Activated CD4-positive, alpha-beta T cell treated with anti-CD3 and anti-CD28 coated beads, Interleukin-2, amount 50 U/mL, for 1 hour (primary cell): ENCODE measurements at places on chromosomes 1 and 21.

DNA sequence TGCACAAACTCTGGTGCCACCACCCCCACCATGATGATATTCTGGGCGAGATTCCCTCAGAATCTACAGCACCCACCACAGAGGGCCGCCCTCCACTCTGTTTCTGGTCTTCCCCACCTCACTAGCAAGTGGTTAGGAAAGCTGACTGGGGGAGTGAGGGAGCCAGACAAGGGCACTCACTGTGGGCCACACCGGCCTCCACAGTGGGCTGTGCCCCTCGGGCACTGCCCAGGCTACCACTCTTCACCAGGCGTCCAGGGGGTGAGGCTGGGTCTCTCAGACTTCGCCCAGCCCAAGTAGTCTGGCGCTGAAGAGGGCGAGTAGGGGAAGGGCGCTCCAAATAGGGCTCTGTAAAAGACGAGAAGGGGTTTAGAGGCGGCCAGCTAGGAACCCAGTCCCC, 11.2 kb upstream of the GATAD2B start:
- DNase-seq, result no peak

GRCh38 chr1:238226810-238227209, 336.1 kb upstream of the ZP4 start:
- DNase-seq, result no peak

- no peak for DNase-seq
These were observed 210.6 kb downstream of the RHOU start for GRCh38 chr1:228945885-228946284.

DNA sequence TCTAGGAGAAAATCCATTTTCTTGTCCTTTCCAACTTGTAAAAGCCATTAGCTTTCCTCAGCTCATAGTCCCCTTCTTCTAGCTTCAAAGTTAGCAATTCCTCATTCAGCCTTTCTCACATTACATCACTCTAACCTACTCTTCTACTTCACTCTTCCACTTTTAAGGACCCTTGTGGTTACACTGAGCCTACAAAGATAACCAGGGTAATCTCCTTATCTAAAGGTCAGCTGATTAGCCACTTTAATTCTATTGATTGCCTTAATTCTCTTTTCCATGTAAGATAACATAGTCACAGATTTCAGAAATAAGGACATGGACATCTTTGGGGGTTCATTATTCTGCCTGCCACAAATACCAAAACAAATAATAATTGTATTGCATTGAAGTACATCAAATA, 8.5 kb upstream of the SPATA6 start:
- DNase-seq, result no peak

- DNase-seq, result no peak
These were observed 30.9 kb downstream of the SLC37A1 start for GRCh38 chr21:42544544-42544943.

DNA sequence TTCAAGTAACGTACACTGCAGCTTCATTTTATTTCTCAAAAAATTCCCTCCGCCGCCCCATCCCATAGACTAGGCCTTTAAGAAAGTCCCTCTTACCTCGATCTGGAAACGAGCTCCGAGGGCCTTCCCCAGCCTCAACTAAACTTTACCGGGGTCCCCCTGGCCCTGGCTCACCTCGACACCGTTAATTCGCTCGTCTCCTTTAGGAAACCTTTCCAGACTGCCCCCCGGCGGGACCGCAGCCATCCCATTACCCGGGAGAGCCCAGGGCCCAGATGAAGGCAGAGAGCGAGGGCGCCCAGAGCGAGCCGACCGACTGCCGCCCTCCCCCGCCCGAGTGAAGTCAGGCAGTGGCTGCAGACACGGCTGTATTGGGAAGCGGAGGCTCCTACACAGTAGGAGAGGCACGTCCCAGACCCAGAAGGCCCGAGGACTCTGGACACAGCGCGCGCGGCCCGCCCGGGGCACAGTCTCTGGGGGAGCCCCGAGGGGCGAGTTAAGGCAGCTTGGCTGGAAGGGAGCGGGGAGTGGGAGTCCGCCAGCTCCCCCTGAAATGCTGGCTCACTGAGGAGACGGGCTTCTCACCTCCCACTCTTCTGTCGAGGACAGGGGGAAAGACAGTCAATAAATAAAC, 14.6 kb downstream of the SEMA6C start:
- DNase-seq, result no peak

- peak; percentile 49 for DNase-seq
These were observed 55.7 kb upstream of the ETV3 start for GRCh38 chr1:157193702-157194391.

- no peak for DNase-seq
These were observed 61.4 kb upstream of the HTR1D start for GRCh38 chr1:23278717-23279116.

DNA sequence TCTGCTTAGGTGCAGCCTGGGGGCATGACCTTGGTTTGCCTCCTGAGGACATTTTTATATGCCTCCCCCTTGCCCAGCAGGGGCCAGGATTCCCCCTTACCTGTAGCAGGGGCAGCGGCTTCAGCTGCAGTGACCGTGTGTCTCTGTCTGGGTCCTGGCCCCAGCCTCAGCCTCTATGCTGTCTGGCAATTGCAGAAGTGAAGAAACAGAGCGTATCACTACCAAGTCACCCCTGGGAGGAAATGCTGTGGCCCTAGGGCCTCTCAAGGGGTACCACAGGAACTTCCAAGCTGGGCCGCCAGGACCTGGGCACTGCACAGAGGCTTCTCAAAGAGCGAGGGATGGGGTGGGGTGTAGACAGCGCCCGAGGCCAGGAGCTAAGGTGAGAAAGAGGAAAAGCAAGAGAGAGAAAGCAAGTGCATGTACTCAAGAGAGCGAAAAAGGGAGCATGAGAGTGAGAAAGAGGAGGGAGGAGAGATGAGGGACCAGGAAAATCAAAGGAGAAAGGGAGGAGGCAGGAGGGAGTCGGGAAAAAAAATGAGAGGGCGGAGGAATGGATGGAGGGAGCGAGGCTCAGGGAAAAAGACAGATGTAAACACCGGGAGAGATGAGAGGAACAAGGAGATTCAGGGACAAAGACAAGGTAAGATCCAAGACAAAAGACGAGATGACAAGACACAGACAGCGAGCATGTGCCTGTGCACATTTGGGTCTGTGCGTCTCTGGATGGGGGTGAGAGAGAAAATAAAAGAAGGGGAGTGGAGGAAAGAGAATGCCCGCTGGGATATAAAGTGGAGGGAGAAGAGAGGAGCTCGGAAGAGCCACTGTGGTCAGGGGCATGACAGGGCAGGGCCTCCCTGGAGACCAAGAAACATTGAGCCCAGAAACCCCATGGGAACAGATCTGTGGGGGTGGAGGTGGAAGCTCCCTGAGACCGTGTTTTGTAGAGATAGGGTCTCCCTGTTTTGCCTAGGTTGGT, at the start of gene PTAFR:
Gene PTAFR (minus strand): TSS at position 199 of the 979 bp plus-strand sequence. CDS start 25,669 bp downstream, outside the sequence.
- no peak for DNase-seq

DNA sequence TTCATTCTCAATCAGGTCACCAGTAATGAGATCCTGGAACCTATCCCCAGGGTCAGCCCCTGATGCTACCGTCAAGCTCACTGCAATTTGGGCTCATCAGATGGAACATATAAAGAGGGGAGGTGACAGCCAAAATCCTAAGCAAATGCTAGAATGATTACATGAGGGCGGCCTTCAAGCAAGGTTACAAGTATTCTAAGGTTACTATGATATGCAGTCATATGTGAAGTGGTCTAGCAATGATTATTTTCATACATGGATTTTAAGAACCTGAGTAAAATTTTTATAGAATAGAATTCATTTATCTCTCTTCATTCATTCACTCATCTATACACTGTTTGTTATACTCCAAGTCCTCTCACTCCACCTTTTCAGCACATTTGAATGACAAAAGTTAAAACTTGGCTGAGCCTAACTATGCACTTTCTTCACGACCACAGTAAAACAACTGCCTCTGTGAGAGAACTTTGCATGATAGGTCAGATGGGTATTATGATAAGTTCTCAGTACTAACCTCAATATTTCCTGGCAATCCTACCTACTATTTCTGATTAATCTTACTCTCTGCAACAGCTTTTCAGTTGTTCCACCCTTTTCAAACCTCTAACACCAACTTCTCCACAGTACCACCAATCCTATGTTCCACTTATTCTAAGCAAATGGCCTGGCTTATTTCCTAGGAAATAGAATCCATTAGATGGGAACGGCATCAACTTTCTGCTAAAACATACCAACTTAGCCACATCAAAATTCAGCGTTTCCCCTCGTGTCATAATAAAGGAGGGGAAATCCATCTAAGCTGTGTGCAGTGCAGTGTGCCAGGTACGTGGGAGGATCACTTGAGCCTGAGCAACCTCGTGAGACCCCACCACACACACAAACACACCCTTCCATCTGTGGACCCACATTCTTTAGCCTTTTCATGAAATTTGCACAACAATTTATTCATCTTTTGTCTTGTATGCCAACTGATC, 32.0 kb downstream of the LHX9 start:
- no peak for DNase-seq

DNA sequence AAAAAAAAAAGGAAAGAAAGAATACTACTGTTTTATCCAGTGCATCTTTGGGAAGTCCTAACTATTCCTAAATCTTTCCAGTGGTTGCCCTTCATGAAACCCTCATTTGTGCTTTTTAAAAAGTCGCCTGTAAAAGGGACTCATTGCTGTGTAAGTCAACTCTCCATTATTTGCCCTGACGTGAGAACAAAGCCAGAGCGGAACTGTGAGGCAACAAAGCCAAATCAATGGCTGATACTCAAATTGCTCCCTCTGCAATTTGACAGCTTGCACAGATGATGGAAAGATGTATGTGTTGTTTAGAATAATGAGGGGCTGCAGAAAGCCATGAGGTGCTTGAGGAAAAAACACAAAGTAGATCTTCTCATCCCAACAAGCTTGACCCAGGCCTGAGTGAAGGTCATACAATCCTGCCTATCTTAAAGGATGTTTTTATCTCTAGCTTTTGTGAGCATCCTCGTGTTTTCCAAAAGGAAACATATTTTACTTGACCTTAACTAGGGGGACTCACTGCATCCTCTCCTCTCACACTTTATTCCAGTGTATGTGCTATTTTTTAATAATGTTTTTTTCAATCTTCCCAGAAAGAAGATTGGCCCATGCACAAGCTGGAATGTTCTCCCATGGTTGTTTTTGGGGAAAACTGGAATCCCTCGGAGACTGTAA, 33.4 kb downstream of the SMYD2 start:
- no peak for DNase-seq

- DNase-seq, result no peak
These were observed 55.1 kb downstream of the RGS13 start for GRCh38 chr1:192691041-192691440.

- DNase-seq, result no peak
These were observed 101.5 kb downstream of the TENT5C start for GRCh38 chr1:117707371-117707770.

DNA sequence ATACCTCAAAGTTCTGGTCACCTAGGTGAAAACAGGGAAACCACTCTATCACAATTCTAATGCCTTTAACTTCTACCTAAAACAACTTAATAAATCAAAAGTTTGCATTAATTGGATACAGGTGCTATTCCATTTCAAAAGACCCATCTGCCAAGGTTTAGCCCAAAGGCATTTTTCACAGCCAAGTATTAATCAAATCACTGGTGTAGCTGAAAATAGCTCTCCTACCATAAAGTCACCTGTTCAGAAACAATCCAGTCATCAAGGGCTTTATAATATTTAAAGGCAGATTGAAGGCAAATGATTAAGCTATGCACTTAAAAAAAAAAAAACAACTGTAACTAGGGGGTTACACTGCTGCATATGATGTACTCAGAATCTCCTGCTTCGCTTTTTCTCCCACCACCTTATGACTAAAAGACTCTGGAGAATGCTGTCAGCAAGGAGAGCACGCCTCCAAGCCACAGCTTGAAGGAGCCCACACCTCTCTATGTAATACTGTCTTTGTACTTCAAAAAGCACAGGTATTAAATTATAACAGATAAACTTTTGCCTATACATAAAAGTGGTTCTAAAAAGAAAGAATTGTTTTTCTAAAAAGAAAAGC, 20.5 kb downstream of the KIAA0319L start:
- DNase-seq, result no peak

GRCh38 chr1:92478393-92478792, 8.3 kb downstream of the GFI1 start:
- no peak for DNase-seq

- DNase-seq, result no peak
These were observed 14.7 kb upstream of the ALG6 start for GRCh38 chr1:63352736-63353135.

DNA sequence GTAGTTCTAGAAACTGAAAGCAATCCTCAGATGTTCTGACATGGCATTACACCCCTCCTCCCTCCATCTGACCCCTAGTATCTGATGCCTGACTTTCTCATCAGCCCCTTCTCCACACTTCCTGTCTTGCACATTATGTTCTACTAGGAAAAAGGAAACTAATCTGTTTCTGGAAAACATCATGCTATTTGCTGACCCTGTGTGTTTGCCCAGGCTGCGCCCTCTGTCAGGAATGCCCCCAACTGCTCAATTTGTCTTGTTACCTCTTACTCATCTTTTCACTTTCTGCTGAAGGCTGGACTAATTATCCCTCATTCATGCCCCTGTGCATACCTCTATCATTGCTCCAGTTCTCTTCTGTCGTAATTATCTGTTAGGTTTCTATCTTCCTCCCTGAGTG, 37.5 kb upstream of the DAB1 start:
- DNase-seq, result no peak

DNA sequence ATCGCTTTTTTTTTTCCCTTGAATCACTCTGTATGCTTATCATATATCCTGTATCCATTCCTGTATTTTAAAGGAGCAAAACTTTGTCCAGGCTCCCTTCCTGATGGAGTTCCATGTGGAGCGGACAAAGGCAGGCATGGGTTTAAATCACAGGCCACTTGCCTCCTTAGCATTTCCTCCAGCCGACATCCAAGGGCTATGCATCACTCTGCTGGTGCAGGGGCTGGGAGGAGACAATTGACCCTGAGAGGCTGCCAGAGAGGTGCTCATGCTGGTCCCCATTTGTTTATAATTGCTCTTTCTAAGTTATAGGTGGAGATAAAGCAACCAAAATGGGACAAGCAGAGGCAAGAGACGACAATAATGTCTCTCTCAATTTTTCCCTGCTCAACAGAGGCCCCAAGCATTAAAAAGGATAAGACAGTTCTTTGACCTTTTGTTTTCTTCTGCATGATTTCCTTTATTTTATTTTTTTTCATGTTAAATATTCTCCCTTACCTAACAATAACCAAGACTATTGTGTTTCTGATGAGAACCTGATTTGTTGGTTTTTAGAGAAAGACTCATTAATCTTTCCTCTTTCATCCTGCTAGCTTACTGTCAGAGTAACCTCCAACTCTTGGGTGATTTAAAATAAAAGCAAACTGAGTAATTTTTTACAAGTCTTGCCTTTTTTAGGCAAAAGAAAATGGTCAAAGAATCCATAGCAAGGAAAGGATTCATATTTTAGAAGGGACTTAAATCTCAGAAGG, 353.7 kb downstream of the ADGRL2 start:
- DNase-seq, result no peak
